ENCODE measurements at places on chromosomes 1 and 21. TPM values are rescaled to one million over a fixed set of nuclear protein-coding genes. Genes with fewer than 3 reads are reported as not detected.

Gene S100PBP
- total RNA-seq: 8.8 TPM

Gene COL16A1
- 108 TPM for total RNA-seq

Gene PEA15
- 51.0 TPM for total RNA-seq

Gene LPAR3
- 19.2 TPM for total RNA-seq

Gene DNM3
- total RNA-seq: 11.7 TPM

Gene AKR7A3
- total RNA-seq: 3.1 TPM
